ENCODE measurements at places on chromosomes 7 and 10.

GRCh38 chr7:20438694-20439376, 108.1 kb downstream of the ITGB8 start:
- no peak for DNase-seq

DNA sequence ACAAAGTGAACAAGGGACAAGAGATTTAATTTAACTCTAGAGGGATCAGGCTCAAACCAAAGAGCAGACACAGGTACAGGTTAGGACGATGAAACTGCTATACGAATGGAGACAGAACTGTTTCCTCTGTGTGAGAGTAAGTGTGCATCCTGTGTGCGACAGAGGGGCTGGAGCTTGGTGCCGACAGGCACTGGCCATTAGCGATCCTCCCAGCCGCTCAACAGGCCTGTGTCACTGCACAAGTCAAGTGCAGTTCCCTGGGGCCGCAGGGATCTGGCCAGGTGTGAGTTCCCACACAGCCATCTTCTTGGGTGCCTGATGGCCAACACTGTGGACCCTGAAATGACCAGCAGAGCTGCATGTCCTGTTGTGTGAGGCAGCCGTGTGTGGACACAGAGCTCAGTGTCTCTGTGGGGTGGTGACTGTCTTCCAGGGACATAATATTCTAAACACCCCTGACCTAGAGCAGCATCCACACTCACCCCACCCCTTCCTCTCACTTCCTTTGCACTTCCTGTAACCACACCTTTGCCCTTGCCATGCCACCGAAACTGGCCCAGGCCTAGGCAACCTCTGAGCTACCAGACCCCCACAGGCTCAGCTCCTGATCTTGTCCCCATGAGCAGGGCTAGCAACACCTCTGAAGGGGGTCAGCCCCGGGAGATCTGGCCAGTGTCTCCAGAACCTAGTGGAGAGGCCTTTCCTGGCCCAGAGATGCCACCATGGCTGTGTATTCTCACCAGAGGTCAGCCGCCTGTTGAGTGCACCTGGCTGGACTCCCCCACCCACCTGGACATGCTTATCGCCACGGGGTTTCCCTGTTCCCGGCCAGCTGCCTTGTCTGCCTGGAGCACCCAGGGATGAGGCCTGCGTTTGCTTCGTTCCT, 11.7 kb upstream of the TBRG4 start:
- DNase-seq: no peak

- no peak for DNase-seq
These were observed 180.9 kb downstream of the IPMK start for GRCh38 chr10:58086763-58087150.

DNA sequence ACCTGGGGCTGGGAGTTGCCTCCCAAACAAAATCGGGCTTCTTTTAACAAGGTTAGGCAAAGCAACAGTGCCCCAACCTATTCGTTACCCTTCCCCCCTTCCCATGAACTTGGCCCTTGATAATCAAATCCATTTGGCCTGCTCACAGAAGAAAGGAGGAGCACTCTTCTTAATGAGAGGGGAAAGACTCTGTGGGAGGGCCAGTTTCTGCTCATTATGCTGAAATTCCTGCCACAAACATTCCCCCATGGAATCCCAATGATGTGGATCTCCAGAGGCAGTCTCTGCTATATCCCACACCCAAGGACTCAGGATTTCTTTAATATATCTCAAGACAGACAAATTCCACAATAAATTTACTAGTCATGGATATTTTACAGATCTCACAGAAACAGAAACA, 43.0 kb downstream of the LSM5 start:
- no peak for DNase-seq

DNA sequence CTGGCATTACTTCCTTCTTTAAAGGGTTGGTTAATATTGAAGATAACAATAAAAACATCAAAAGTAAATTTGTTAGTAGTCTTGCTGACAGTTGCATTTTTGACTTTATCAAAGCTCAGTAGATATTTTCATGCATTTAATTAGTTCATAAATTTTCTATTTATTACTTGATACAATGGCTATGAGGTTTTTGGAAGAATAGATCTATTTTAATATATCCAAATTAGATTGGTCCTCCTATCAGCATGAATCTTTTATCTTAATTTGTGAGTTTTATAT, 16.4 kb downstream of the COL1A2 start:
- DNase-seq: no peak

GRCh38 chr7:133724694-133725093, 402.4 kb upstream of the LRGUK start:
- no peak for DNase-seq

DNA sequence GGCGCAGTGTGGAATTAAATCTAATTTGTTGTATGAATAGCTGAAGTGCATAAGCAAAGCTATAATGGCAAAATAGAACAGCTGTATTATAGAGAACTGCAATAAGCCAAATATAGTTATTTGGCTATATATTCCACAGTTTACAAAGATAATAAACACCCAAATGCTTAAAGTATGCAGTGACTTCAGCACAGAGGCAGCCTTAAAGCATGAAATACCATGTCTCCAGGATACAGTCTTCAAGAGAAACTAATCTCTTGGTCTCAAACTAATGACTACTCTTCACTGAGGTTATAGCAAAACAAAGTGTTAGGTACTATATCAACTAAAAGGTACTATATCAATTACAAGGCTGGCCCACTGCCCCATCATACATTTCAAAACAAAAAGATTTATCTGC, 48.0 kb downstream of the NT5C2 start:
- no peak for DNase-seq

GRCh38 chr7:33654676-33655075, 250.7 kb upstream of the BMPER start:
- no peak for DNase-seq

- no peak for DNase-seq
These were observed 759 bp downstream of the NUDT1 start for GRCh38 chr7:2242541-2243429.

GRCh38 chr10:2913474-2913873, 153.9 kb upstream of the PFKP start:
- no peak for DNase-seq

DNA sequence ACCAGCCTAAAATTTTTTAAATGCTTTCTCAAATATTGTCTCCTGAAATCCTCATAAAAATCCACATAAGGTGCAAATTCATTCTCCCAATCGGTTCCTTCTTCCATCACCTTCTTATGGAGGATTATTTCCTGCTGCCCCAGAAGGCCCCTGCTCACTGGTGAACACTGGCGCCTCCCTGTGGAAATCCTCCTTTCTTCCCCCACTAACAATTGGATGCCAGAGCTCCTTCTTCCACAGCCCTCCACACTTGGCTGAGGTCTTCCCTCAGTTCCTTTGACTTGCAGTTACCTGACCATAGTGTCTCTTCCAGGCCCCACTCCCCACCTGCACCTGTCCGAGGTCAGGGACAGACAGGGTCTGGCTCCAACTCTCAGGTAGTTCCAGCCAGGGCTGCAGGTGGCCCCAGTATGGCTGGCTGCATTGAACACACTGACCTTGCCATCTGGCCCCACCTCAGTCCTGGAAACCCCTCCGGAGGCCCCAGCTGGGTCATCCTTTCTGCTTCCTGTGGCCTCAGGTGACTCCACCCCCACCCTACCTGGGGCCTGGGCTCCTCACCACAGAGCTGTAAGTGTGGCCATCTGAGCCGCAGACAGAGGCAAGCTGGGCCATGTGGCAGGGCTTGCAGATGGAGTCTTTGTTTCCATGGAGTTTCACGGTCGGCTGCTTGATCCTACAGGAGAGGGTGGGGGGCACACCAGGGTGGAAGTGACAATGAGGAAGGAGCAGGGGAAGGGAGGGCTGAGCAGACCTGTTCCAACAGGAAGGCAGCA, 18.4 kb downstream of the SPOCK2 start:
- DNase-seq: no peak

GRCh38 chr10:24041834-24042233, 167.1 kb upstream of the KIAA1217 start:
- no peak for DNase-seq

- DNase-seq: no peak
These were observed 95.7 kb downstream of the DNAJB6 start for GRCh38 chr7:157432541-157432956.

GRCh38 chr10:103737735-103738367, 117.5 kb downstream of the SH3PXD2A start:
- DNase-seq: no peak

DNA sequence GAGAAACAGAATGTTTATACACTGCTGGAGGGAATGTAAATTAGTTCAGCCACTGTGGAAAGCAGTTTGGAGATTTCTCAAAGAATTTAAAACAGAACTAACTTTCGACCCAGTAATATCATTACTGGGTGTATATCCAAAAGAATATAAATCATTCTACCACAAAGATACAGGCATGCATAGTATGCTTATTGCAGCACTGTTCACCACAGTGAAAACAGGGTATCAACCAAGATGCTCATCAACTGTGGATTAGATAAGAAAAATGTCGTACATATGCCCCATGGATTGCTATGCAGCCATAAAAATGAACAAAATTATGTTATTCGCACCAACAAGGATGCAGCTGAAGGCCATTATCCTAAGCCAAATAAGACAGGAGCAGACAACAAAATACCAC, 343.1 kb upstream of the KCND2 start:
- DNase-seq: no peak

GRCh38 chr7:93044147-93044810, 73.5 kb downstream of the SAMD9 start:
- no peak for DNase-seq

- no peak for DNase-seq
These were observed 91.4 kb upstream of the NEBL start for GRCh38 chr10:20988357-20988983.

GRCh38 chr7:2510909-2511768, 8.4 kb upstream of the LFNG start:
- DNase-seq: no peak

DNA sequence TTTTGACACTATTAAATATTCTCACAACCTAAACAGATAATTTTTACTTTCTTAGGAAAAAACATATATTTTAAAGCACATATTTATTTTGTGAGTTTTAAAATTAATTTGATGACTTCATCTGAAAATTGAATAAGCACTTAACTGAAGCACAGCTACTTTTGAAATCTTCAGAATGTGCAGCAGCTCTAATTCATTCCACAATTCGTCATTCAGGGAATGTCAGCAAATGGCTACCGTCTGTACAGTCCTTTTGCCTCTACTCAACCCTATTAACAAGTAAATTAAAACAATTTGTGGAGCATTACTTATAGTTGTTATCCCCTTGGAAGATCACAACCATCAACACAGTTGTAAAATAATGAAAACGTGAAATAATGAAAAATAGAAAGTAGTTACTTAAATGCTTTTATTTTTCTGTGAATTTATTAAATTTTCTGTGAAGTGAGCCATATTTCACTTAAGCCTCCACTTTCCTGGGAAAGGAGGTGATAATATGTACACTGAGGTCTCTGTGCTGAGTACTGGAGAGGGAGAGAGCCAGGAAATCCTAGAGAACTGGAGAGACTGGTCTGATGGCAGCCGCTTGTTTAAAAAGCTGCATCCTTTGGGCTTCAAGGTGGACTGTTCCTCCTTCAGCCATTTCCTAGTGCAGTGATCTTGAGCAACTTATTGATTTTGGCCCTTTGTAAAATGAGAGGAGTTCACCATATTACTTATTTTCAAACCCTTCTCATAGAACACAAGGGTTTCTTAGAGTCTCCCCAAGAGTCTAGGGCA, 70.6 kb downstream of the REEP3 start:
- no peak for DNase-seq

- no peak for DNase-seq
These were observed 30.4 kb upstream of the PPIF start for GRCh38 chr10:79316671-79317431.

GRCh38 chr7:118109607-118110006, 74.4 kb upstream of the LSM8 start:
- DNase-seq: no peak

DNA sequence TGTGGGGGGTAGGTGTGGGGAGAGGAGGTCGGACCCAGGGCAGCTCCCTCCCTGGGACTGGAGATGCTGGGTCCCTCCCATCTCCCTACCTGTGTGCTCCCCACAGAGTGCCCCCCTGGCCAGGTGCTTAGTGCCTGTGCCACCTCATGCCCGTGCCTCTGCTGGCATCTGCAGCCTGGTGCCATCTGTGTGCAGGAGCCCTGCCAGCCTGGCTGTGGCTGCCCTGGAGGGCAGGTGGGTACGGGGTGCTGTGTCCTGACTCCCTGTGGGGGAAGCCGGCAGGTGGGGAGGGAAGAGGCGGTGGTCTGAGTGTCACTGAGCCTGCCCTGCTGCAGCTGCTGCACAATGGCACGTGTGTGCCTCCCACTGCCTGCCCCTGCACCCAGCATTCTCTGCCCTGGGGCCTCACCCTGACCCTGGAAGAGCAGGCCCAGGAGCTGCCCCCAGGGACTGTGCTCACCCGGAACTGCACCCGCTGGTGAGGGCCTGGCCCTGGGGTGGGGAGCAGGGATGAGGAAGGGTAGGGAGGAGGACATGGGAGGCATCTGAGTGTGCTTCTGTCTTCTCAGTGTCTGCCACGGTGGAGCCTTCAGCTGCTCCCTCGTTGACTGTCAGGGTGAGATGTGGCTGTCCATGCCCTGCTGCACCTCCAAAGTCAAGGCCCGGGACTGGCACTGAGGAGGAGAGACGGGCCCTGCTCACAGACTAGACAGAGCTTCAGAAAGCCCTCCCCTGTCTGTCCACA, 11.7 kb upstream of the ZNF862 start:
- DNase-seq: no peak

DNA sequence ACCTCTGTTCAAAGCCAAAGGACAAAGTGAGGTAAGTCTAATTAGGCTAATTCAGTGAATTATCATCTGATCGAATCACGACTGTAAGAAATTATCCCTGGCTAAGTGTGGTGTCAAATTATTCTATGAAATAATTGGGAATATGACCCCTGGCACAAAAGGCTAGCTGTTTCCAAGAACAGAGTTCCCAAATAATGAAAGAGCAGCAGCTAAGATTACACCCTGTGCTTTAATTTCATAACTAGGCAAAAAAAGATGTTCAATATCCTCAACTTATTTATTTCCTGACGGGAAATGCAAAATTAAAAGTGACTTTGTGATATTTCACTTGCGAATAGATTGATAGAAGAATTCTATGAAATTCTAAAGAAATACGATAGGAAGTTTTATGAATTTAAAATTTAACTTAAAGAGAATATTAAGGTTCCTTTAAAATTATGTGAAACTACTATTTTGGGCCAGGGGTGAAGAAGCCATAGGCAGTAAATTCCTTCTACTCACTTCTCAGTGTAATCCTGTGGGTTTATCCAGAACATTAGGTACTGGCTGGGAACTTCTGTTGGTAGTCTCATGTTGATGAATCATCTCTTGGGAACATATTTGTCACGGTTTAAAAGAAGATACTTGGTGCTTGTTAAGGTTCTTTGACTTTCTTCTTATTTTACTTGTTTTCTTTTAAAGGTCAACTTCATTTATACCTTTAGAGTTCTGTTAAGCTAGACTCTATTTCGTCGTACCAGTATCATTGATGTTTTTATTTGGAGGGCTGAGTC, 148.5 kb downstream of the POLR1F start:
- DNase-seq: no peak
